Hepatocyte (in vitro differentiated cells): ENCODE measurements at places on chromosomes 4 and X.

- DNase-seq, result peak; percentile 53
Observed at GRCh38 chr4:67122029-67122428, 423.3 kb downstream of the CENPC start.

DNA sequence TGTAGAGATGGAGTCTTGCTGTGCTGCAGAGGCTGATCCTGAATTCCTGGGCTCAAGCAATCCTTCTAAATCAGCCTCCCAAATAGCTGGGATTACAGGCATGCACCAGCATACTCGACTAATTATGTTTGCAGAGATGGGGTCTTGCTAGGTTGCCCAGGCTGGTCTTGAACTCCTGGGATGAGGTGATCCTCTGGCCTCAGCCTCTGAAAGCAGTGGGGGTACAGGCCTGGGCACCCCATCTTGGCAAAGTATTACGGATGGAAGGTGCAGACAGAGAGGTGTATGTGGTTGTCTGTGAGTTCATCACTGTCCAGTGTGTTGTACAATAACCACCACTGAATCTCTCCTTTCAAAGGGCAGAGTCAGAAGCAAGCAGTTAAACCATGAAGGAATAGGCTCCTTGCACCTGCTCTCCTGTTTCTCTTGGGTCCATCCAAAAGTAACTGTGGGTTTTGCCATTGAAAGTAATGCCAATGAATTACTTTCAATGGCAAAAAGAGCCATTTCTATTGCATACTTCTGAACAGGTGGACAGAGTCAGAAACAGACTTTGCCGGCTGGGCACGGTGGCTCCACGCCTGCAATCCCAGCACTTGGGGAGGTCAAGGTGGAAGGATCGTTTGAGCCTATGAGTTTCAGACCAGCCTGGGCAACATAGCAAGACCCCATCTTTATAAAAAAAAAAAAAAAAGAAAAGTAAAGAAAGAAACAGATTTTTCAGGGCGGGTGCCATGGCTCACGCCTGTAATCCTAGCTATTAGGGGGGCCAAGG is 7.0 kb upstream of the AKAP17A start:
- no peak for DNase-seq

DNA sequence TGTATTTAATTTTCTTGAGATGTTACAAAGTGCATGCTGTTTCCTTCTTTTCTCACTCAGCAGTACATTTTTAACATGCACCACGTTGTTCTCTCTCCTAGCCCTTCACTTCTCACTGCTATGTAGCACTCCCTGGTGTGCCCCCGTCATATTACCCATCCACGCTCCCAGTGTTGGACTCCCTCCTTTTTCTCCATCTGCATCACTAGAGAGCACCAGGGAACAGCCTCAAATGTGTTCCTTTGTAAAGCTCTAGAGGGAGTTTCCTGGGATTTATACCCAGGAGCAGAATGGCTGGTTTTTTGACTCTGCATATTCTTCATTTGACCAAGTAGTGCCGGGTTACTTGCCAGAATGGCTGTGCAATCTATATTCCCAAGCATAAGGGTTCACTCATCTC is 240.3 kb upstream of the ANXA3 start:
- no peak for DNase-seq

DNA sequence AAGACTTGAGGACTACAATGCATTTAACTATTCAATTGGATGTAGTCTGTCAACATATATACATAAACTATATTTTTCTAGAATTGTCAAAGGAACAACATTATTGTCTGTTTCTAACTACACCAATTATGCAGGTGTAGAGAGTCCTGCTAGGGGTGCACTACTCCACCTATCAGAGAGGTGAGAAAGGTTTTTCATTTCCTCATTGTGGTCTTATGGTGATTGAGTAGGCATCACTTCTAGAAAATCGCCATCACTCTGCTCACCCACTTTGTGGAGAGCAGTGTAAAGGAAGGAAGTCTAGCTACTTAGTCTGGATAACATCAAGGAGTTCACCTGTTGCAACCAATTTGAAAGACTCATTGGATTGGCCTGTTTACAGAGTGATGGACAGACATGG is 4.4 kb upstream of the ADH1C start:
- DNase-seq, result no peak

DNA sequence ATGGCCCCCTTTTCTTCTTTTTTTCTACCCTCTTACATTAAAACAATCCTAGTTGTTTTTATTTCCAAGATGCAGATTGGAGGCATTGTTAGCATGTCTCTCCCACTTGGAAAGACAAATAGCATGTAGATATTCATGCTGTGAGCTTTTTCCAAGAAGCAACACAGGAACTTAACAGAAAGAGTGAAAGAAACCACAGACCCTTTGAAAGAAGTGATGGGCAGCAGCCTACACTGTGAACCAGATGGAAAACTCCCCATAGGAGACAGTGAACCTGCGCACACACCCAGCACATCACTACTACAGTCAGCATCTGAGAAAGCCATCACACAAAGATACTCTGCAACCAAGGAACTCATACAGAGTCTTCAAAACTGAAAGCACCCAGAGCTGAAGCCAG is 17.8 kb downstream of the CT47C1 start:
- DNase-seq, result no peak

DNA sequence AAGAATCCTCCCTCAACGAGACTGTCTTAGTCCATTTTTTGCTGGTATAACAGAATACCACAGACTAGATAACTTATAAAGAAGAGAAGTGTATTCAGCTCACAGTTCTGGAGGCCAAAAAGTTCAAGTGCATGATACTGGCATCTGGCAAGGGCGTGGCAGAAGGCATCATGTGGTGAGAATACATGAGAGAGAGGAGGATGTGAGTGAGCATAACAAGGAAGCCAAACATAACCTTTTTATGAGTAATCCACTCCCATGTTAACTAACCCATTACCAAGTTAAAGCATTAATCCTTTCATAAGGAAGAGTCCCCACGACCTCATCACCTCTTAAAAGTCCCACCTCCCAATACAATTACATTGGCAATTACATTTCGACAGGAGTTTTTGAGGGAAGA is 504.6 kb downstream of the IQCM start:
- DNase-seq, result no peak

GRCh38 chr4:169269916-169270809 is 593 bp downstream of the SH3RF1 start:
- DNase-seq, result peak; percentile 78

DNA sequence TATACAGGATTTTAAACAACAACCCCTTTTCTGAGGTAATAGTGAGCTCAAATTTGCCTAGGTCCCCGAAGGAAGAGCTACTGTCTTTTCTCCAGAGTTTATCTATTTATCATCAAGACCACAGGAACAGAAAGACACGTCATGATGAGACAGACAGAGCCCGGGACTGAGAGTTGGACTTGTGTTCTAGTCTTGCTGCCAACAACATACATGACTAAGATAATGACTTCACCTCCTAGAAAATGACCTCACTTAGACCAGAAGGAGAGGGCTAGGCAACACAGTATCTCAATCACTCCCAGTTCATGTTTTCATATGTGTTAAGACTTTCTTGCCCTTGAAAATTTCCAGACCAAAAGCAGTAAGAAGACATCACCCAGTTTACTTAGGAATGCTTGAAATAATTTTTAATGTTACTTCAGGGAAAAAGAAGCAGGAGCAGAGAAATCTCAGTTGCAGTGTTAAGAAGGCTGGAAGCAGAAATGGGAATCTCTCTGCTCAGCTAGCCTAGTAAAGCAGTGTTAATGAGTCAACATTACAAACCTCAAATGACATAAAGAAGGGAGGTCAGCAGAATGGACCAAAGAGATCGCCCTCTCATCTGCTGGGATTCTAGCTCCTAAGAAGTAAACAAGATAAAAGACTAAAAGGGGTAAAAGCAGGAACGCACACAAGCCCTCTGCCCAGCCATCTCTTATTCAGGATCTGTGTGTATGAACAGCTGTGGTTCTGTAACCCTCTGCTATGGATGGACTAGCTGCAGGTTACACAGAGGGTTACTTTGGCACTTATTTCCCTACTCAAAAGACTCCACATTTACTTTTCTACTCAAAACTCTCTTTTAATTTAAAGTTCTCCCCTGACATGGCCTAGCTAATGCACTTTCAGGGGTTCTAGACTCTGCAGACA is 24.8 kb downstream of the PDGFC start:
- peak; percentile 53 for DNase-seq

DNA sequence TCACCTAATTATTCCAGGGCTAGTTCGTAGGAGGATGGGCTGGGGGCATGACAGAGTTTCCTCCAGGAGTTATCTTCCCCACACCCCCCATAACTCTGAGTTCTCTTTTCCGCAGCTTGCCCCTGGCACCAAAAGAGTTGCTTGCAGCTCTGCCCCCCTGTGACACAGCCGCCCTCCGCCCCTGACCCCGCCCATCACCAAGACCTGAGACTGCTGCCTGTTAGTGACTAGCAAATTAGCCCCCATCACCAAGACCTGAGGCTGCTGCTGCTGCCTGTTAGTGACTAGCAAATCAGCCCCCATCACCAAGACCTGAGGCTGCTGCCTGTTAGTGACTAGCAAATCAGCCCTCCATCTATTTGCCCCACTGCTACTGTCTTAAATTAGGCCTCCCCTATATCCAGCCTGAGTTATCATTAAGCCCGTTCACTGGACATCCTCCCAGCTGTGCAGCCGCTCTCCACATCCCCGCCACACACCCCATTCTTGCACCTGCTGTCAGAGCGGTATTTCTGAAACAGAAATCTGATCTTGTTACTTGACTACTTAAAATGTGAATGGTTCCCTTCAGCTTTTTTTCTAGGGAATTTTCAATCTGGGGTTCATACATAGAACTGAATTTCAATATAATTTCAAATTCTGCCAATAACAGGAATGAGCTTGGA is 1.5 kb upstream of the PAPSS1 start:
- peak; percentile 22 for DNase-seq

- DNase-seq, result no peak
Observed at GRCh38 chrX:23127586-23127985, 127.8 kb downstream of the DDX53 start.

GRCh38 chr4:118910221-118910620 is 21.6 kb downstream of the SYNPO2 start:
- DNase-seq, result no peak

DNA sequence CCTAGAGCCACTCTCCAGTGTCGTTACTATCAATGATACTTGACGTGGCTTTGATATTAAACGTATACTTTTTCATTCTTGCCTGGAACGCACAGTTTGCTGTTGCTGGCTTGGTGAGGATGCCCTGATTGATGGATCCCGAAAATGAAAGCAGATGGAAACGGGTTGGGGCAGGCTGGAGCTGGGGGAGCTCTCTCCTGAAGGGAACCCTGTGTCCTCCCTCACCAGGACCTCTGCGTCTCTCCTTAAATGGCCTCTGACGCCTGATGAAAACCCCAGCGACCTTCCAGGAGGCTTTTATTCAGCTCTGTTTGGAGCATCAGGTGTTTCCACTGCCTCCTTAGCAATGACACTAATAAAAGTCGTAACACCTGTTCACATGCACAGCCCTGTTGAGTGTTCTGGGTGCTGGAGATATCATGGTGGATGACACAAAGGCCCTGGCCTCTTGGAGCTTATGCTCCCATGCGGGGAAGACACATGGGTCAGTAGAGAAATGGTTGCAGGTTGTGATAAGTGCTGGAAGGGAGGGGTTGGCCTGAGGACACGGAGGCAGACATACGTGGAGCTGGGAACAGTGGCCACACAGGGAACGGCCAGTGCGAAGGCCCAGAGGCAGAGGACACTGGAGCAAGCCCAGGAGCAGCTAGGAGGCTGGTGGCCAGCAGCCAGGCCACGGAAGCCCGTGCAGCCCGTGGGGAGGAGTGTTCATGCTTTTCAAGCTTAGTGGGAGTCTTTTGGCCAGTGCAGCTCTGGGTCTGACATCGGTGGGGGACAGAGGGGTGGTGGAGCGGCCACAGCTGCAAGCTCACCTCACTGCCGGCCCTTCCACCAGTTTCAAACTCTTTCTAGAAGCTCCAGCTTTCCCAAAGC is 7.5 kb downstream of the MSANTD1 start:
- no peak for DNase-seq

DNA sequence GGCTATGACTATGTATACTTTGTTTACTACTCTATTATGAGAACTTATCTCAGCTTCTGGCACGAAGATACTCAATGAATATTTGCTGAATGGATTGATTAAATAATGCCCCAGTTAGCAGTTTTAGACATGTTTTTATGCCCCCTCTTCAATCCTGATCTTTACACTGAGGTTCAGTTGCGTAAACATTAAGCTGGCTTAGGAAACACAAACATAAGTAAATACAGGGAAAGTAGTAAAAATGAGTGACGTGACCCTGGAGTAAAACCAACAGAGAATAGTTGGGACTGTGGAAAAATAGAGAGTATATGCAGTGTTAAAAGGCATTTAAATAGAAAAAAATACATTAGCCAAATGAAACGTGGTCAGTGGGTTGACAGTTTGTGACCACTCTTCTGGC is 387.0 kb upstream of the ACTRT1 start:
- no peak for DNase-seq

DNA sequence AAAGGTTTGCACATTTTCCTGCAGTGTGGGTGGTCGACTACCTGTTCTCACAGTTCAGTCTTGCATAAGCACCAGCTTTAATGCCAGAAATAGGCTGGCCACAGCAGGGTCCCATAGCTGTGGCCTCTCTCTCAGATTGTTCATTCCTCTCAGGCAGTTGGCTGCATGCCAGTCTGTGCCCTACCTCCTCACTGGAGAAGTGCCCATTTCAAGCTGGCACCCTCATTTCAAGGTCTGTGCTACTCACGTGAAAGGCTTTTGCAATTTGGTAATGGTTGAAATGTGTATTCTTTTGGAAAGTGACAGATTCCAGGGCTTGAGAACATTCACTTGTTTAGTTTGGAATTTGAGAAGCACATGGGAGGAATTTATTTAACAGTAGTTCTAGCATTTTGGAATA is 28.9 kb upstream of the MTMR1 start:
- DNase-seq, result no peak

DNA sequence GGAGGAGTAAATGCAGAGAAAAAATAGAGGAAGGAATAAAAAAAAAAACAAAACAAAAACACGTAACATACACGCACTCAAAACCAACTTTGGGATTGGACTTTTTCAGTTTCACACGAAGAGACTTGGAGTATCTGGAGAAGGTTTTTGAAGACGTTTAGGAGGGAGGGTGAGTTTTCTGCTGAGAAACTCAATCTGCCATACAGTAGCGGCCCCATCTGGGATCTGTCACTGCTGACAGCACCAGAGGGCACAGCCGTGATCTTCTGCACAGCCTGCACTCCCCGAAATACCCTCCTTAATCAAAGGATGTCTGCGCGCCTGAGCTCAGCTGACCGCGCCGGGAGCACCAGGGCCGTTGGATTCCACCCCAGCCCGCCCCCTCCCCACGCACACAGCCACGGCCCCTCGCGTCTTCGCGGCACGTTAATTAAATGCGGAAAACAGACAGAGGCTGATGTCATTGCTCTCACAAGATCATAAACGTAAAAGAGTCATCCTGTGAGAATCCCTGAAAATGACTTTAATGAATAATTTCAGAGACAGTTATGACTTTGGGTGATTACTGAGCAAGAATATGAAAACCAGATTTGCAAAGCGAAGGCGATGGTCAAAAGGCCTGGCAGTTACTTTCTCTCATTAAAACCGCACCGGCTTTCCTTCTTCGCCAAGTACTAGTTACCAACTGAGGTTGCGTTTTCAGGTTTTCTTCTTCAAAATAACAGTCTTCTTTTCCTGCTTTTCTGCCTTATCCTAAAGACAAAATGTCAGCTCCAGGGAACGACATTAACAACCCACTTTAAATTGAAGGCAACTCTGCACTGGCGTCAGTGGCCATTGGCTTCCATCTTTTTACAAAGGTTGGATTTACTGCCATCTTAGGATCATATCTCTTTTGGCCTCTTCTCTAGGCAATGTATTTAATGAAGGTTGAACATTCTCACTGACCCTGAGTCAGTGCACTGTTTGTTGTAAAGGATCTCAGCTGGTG is 10.6 kb downstream of the HAND2 start:
- peak; percentile 69 for DNase-seq
